ENCODE measurements at places on chromosomes 4 and X.

DNA sequence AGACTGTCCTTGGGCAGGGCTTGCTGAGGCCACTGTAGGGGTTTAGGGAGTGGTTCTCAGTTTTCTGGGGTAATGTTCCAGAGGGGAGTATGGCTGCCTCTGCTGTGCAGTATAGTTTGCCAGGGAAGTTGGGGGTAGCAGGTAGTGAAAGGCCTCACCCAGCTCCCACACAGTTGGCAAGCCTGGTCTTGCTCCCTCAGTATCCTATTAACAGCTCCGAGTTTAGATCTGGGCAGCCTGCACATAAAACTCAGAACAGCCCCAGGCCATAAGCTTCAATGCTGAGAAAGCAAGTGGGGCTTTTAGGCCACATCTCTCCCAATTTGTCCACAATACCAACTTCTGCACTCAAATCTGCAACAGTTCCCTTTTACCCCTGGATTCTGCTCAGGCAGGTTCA, 205.2 kb downstream of the GALNTL6 start:
- no peak for DNase-seq

DNA sequence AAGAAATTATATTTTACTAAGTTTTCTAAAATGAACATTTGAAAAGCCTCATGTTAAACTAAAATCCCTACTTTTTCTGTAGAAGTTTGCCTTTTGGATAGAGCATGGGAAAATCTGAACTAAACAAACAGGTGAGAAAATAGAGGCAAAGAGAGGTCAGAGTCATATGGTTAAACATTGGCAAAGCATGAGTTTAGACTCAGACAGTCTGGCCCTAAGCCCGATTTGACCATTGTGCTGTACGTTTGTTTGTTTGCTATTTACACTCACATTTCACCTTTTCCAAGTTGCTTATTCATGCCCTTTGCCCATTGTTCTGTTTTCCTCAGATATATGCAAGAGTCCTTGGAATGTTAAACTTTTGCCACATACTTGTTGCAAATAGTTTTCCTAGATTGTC, 85.4 kb downstream of the TIGD2 start:
- DNase-seq, result no peak

- DNase-seq, result no peak
Measured at GRCh38 chrX:16797841-16798240, 11.6 kb downstream of the TXLNG start.

DNA sequence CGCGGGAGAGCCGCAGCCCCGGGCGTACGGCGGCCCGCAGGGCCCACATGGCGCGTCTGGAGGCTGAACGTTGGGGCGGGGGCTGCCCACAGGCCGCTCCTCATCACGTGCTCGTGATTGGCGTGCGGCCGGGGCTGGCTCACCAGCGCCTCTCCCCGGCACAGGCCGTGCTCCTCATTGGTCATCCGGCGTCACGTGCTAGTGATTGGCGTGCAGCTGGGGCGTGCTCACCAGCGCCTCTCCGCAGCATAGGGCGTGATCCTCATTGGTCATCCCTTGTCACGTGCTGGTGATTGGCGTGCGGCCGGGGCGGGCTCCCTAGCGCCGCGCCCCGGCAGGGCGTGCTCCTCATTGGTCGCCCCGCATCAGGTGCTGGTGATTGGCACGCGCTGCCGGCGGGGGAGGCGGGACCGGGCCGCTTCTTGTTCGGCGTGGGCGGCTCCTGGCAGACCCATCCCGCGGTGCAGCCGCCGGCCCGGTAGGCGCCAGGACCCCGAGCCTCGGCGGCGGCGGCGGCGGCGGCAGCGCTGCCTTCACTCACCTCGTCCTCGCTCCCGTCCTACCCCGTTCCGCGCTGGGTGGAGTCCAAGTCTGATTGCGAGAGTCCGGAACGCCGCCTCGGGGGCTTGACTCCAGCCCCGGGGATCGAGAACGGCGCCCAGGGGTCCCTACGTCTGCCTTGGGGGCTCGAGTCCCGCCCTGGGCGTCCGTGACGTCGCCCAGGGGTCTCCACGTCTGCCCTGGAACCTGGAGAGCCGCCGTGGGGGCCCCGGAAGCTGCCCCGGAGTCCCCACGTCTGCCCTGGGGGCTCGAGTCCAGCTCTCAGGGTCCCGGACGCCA, at the start of gene GTPBP6:
GTPBP6 (minus strand) TSS at position 58 of the 840 bp plus-strand sequence; CDS start at position 49, 9 bp downstream.
- DNase-seq, result no peak

DNA sequence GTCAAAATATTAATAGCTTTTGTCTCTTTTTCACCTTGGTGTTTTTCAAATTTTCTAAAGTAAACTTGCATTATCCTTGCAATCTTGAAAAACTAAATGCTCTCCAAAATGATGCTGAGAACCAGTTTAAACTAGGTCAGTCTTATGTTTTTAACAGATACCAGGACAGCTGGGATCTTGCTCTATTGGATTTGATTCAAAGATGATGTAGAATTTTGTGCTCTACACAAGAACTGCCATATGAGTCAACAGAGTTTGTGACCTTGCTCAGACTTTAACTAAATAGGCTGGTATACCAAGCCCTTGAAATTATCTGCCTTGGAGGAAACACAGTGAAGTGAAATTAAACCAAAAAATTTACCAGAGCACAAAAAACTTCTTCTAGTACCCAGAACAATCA, 991.1 kb downstream of the STPG2 start:
- DNase-seq, result no peak

- peak; percentile 97 for DNase-seq
Measured at GRCh38 chr4:137032222-137032621, 500.1 kb downstream of the PCDH18 start.

- no peak for DNase-seq
Measured at GRCh38 chrX:16699389-16699788, 13.1 kb downstream of the CTPS2 start.

DNA sequence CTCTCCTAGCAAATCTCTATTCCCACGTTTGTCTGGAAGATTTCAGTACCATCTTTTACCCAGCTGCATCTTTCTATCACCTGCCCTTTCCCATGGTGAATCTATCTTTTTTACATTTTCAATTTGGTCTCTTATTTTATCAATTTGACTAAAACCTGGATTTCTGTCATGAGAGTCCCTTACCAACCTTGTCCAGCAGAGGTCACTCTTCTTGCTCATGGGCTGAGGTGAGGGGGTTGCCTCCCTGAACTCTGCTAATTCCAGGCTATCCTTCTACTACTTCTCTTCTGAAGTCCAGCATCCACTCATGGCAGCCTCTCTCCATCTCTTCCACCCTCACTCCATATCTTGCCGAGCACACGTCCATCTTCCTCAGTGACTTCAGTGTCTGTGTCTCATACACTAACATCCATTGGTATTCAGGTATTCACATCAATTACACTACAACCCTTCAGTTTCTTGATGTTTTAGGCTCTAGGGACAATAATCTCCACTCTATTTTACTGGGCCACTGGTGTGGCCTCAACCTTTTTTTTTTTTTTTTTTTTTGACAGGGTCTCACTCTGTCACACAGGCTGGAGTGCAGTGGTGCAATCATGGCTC, 17.8 kb upstream of the ZNF827 start:
- DNase-seq, result peak; percentile 23

DNA sequence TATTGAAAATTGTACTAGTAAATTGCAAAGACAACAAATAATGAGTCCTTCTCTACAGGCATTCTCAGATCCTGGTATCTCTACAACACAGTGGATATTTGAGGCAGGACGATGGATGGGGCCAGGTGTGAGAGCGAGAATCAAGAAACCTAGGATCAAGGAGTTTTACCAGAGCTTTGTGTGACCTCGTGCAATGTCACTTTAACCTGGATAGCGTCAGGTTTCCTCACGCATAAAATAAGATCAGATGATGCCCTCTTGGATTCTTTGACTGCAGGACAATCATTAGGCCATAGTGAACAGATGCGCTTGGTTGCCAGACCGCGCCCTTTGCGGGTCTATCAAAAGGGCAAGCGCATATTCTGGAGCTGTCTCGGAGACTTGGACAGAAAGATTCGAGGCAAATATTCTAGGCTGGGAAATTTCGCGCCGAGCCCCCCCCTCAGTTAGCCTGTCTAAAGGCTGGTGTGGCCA, 66.6 kb downstream of the FBXO8 start:
- no peak for DNase-seq

DNA sequence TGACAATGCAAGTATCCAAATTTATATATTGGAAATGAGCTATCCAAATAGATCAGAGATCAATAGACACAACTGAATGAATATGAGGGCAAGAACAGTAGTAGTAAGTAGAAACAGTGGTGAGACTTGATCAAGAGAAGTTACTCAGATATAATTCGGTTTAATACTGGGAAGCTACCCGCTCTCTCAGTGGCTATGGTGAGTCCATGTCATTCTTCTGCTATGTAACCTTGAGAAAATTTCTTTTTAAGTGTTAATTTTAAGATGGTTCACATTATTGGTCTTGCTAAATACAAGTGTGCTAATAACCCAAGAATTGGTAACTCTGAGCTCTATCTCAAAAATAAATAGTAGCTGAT, 53.6 kb downstream of the LEF1 start:
- no peak for DNase-seq

DNA sequence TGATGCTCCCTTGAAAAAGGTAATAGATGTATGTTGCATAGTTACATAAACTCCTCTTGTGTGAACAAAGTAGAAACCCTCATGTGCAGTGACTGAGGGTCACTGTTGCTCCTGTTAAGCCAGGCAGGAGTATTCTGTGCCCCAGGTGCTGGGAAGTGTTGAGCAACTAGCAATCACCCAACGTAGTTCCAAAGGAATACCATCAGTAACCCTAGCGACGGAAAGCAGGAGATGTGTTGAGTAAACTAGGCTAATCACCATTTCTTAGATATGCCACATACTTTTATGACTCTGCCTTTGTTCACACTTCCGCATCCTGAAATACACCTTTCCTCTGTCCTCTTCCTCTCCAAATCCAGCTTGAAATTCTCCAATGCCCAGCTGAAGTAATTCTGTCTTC, 50.9 kb upstream of the TAB3 start:
- DNase-seq, result no peak

GRCh38 chrX:134186362-134187121, 50.4 kb upstream of the CCDC160 start:
- DNase-seq, result no peak

GRCh38 chr4:38949411-38950051, 81.9 kb downstream of the FAM114A1 start:
- DNase-seq, result no peak

GRCh38 chrX:56784666-56785065, 55.6 kb downstream of the NBDY start:
- DNase-seq, result no peak

- no peak for DNase-seq
Measured at GRCh38 chrX:19624739-19625138, 109.4 kb upstream of the MAP3K15 start.

DNA sequence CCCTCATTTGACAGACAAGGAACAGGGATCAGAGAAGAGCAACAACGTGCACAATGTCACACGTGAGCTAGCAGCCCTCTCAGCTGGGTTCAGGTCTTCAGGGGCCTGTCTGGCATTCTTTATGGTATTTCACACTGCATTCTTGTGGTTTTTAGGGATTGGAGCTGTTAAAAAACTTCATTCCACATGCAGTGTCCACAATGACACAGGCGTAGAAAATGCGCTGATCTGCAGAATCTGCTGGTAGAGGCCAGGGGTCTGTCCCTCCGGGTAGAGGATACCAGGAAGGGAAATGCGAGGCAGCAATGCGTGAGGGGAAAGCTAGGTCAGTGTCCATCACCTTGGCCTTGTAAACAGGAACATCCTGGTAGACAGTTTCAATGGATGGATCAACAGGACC, 36.6 kb downstream of the MAP7D3 start:
- DNase-seq, result no peak

- DNase-seq, result no peak
Measured at GRCh38 chr4:176654565-176655216, 138.0 kb downstream of the VEGFC start.

DNA sequence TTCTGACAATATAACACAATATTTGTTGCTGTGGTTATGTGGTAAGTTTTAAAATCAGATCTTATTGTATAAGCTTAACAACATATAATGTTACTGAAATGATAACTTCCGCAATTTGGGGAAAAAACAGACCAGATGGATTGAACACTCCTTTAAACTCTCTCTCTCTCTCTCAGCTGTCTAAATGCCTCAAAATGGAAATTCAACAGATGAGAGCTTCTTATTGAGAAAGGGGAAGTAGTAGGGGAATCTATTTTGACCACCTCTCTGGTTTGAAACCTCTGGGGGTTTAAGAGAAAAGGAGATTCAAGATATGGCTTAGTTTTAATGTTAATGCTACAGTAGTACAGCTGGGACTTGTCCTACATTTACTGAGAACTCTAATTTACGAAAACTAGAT, 40.3 kb downstream of the DMD start:
- DNase-seq, result no peak

Measured in NCI-H1694 treated with DMSO at 0.1 percent for 48 hours (cell line).